ENCODE measurements at places on chromosomes 11 and 22. TPM values are rescaled to one million over a fixed set of nuclear protein-coding genes. Genes with fewer than 3 reads are reported as not detected.

Gene CNTN5
- 0.36 TPM for total RNA-seq

Gene OR6A2
- total RNA-seq = 0.14 TPM

GRCh38 chr11:81658722-81659121 lies 1074.9 kb downstream of the FAM181B start:
- DNase-seq = no peak

DNA sequence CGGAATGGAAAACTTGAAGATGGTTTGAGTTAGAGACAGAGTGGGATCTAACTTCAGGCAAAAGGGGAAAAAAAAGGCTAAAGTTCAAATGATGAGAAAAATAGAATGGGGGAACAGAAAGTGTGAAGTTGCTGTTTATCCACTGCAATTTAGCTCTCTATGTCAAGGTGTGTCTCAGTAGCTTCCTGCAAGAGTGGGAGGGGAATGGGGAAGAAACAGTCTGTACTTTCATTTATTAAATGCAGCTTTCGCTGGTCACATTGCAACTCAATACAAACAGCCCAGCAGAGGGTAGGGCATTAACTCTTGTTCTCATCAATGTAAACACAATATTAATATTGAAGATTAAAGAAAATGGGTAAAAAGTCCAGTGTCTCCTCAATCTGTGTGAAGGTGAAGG lies 214.7 kb upstream of the SYN3 start:
- no peak for DNase-seq

Gene SEC14L2
- total RNA-seq = 12.1 TPM

GRCh38 chr11:23314162-23314561 lies 453.9 kb upstream of the CCDC179 start:
- DNase-seq = no peak

Gene SLC5A1
- not detected for total RNA-seq

- DNase-seq = no peak
Measured at GRCh38 chr11:111378861-111379601, at the start of gene POU2AF1. POU2AF1 (minus strand) TSS chr11:111379275; CDS start chr11:111379177, 98 bp downstream.

Gene OAF
- 44.3 TPM for total RNA-seq

DNA sequence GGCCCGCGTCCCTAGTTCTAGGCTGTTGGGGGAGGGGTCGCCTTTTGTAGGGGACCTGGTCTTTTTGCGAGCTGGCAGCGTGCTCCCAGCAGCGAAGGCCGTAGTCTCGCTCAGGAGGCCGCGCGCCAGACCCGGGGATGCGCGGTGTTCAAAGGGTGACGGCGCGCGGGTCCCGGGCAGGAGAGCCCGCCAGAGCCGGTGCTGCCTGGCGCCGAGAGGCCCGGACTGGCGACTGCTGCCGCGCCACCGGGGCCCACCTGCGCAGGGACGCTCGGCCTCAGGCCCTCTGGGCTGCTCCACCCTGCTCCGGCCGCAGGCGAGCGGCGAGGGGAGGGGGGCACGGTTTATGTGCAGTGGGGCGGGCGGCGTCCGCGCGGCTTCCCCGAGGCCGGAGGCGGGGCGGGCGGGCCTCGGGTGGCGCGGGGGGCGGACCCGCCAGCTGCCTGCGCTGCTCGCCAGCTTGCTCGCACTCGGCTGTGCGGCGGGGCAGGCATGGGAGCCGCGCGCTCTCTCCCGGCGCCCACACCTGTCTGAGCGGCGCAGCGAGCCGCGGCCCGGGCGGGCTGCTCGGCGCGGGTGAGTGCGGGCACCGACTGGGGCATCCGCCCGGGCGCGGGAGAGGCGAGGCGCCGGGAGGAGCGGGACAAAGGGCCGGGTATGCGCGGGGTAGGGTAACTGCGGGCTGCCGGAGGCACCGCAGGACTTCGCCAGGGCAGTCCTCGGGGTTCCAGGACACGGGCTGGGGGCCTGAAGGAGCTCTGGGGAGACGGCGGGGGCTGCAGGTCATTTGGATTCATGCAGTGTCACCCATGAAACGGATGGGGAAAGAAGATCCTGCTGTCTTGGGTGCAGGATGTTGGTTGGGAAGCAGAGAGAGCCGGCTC lies at the start of gene PRSS23:
TSS of gene PRSS23 (plus strand) at position 467 of the 884 bp plus-strand sequence. CDS start 7,102 bp downstream, outside the sequence.
- peak; percentile 88 for DNase-seq

- no peak for DNase-seq
Measured at GRCh38 chr22:48071828-48072227, 1309.4 kb downstream of the TBC1D22A start.

Gene GDPD4
- not detected for total RNA-seq

- no peak for DNase-seq
Measured at GRCh38 chr11:29309992-29310391, 706.8 kb downstream of the KCNA4 start.

Gene LGALS12
- total RNA-seq = not detected

Gene SH3BP1
- total RNA-seq = 4.7 TPM

DNA sequence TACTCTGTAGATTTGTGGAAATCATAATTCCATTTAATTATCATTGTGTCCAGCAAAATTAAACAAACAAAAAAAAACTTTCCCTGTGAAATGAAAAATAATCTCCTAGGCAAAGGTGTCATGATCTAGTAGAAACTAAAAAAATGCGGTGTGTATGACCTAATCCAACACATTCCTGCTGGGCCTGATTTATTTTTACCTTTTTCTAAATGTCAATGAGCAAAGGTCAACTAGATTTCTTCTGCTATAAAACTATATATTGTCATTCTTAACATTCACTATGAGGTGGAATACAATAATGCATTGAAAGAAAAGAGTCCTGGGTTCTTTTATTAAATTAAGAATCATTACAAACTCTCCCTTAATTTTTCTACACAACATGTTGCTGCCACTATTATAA lies 57.1 kb upstream of the MN1 start:
- no peak for DNase-seq

- no peak for DNase-seq
Measured at GRCh38 chr11:129785383-129786111, 30.1 kb upstream of the TMEM45B start.

DNA sequence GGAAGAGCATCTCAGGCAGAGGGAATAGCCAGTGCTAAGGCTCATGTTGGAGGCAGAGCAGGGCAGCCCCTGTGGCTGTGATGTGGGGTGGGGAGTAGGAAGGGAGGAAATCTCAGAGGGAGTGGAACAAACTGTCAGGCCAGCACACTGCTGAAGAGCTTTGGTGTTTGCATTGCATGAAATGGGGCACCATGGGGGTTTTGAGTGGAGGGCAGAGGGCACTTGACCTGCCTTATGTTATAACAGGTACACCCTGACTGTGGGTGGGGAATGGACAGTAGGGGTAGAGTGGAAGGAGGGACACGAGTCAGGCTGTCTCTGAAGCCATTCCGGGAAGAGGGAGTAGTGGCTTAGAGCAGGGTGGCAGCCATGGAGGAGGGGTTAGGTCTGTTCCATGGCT lies 24.0 kb downstream of the PRDM11 start:
- peak; percentile 30 for DNase-seq

DNA sequence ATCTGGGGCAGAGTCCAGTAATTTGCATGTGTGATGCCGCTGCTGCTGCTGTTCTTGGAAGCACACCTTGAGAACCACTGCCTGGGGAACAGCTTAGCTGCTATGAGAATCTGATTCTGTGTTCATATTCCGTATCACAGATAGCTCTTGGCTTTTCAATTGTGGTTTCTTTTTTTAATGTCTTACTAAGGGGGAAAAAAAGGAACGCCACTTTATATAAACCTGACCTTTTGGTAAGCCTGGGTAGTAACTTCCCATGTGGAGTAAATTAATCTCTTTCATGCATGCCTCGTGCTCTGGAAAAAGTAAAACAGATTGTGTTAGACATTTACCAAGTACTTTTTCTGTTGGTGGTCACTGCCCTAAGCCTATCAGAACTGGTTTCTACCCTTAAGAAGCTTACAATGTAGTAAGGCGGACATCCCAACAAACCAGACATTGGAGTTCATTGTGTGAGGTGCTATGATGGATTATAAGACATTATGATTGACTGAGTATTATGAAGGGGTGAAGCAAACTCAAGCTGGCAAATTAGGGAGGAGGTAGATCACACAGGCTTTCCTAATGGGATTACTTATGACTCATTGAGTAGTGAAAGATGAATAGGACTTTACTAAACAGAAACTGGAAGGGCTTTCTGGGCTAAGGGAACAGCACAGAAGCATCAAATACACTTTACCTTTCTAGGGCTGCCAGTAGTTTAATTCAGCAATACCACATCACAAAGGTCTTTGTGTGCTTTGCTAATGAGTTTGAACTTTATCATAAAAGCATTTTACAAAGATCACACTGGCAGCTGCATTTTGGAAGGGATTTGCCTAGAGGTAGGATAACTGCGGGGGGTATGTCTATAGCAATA lies 64.7 kb downstream of the MAML2 start:
- DNase-seq = no peak

Gene ST14
- 3.9 TPM for total RNA-seq

DNA sequence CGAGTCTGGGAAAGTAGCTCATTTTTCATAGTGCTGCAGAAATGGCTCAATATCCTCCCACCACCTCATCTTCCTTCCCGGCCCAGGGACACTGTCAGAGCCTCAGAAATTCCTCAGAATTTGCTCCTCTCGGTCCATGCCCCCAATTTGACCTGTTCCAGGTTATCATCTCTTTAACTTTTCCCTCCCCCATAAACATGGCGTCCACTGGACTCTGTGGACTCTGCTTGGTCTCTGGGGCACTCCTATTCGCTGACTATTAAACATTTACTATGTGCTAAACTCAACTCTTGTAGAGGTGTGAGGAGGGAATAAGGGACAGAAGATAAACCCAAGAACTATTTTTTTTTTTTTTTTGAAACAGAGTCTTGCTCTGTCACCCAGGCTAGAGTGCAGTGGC lies 8.2 kb upstream of the PC start:
- DNase-seq = no peak

DNA sequence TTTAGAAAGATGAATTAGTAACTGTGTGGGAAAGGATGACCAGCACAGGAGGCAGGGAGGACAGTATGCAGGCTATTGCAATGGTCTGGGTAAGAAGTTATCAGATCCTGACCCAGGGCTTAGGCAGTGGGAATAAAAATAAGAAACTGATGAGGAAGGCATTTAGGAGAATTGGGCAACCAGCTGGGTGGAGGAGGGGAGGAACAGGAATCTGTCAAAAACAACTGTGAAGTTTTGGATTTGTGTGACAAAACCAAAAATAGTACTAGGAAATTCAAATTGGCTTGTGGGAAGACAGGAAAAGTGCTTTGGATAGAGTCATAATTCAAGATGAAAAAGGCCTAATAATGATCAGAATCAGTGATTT lies 27.9 kb downstream of the MMP13 start:
- DNase-seq = no peak

DNA sequence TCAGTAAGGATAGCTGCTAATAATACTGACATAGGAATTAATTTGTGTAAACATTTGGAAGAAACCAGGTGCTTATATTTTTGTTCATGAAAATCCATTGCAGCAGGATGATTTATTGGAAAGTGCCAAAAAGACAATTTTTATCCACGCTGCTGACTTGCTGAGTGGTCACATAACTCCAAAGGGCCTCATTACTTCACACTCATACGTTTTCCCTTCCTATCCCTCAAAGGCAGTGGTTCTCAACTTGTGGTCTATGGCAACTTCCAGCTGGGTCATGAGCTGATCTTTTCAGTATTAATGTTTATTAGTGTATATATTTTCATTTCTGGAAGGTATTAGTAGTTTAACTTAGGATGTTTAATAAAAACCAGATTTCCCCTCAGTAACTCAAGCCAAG lies 178.1 kb downstream of the UVRAG start:
- no peak for DNase-seq

- DNase-seq = no peak
Measured at GRCh38 chr11:112597286-112597790, 336.7 kb upstream of the PLET1 start.

- DNase-seq = no peak
Measured at GRCh38 chr22:40120848-40121247, 56.9 kb upstream of the TNRC6B start.

Gene POU2AF2
- total RNA-seq = not detected

GRCh38 chr11:12587333-12587991 lies 86.8 kb upstream of the TEAD1 start:
- DNase-seq = no peak

DNA sequence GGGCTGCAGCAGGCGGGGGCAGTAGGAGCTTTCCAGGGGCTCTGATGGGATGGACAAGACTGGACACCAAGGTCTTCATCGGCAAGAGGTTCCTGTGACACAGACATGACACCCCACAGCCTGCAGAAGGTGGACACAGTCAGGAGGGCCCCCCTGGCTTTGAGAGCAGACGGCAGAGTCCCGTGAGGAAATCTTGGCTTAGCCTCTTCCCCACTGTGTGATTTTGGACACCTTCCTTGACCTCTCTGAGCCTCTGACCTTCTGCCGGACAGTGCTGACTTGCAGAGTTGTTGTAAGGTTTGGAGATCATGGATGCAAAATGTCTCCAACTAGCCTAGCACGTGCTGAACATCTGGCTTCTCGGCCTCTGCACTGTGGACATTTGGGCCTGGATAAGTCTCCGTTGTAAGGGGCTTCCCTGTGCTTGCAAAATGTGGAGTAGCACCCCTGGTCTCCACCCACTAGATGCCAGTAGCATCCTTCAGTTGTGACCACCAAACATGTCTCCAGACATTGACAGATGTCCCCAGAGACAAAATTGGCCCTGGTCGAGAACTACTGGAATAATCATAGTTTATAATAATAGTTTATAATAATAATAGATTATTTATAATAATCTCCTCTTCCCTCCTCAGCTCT lies 54.6 kb downstream of the MCM5 start:
- DNase-seq = no peak

DNA sequence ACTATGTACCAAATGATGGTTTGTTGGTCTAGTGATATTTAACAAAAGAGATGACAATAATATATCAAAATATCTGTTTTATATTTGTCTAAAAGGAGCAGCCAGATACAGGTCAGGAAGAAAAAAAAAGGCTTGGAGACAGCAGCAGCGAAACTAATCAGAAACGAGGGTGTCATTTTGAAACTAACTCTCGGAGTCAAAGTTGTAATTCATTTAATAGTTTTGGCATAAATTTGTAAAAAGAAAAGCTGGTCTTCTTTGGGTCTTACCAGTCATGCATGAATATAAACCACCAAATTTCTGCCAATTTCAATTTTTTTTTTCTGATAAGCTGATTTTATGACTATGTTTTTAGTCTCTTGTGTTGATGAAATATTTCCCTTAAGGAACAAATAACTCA lies 25.5 kb downstream of the NPAT start:
- DNase-seq = no peak
